ENCODE measurements at places on chromosomes 1 and 21.
A peak's percentile ranks its signal among the peaks of the same experiment; 100 is the strongest.

DNA sequence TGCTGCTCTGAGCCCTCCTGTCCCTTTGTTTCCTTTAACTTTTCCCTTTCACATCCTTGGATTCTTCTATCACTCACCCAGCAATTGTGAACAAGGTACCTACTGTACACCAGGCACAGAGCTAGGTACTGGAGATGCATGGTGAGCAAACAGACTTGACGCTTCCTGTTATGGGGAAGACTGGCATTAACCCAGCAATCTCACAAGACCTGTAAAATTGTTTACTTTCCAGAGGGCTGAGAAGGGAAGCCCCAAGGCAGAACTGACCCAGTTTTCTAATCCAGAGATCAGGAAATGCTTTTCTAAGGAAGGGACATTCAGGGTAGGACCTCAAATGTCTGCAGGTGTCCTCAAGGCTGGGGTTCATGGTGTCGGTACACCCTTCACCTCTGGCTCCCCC is 171.6 kb upstream of the KAZN start:
- DNase-seq: no peak

GRCh38 chr1:82836213-82836972 is 1035.7 kb downstream of the ADGRL2 start:
- DNase-seq: no peak

- DNase-seq: no peak
Observed at GRCh38 chr1:181119093-181119989, 30.8 kb downstream of the IER5 start.

- DNase-seq: no peak
Observed at GRCh38 chr1:72326494-72326893, 44.2 kb upstream of the NEGR1 start.

DNA sequence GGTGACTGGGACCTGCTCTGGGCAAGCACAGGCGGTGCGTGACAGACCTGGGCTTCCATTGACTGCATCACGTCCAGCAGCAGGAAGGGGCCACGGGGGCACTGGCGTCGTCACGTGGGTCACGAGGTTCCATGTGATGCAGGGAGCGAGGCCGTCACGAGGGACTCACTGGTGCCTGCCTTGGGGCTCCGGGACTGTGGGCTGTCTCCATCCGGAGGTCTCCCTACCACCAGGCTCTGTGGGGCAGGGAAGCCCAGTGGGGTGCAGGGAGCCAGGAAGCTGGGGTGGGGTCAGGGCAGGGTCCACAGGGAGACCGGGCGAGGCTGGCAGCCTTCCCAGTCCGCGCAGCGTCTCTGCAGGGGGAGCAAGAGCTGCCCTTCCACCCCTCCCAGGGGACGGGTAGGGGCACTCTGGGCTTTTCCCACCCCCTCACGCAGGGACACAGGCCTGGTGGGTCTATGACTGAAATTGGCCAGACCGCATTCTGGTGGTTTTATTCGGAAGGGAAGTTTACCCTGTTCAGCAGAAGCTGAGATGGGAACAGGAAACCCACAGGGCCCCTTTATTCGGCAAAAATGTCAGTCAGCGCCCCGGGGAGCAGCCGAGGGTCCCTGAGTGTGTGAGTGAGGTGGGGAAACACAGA is 416 bp upstream of the TNFRSF14 start:
- DNase-seq: peak; percentile 35

- peak; percentile 13 for DNase-seq
Observed at GRCh38 chr1:240804475-240804874, 192.5 kb upstream of the GREM2 start.

- DNase-seq: no peak
Observed at GRCh38 chr1:205598841-205599668, 32.8 kb downstream of the ELK4 start.
